ENCODE measurements at places on chromosomes 6 and 20. TPM values are rescaled to one million over a fixed set of nuclear protein-coding genes. Genes with fewer than 3 reads are reported as not detected.

DNA sequence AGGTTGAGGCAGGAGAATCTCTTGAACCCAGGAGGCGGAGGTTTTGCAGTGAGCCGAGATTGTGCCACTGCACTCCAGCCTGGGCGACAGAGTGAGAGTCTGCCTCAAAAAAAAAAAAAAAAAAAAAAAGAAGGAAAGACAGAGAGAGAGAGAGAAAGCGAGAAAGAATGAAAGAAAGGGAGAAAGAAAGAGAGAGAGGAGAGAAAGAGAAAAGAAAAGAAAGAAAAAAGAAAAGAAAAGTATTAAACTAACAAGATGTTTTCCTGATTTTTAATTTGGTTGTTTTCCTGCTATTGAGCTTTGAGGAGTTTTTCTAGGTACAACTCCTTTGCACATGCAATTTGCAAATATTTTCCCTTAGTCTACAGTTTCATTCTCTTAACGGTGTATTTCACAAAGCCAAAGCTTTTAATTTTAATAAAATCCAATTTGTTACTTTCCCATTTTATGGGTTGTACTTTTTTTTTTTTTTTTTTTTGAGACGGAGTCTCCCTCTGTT lies 10.8 kb upstream of the TRERF1 start:
- DNase-seq, result no peak

DNA sequence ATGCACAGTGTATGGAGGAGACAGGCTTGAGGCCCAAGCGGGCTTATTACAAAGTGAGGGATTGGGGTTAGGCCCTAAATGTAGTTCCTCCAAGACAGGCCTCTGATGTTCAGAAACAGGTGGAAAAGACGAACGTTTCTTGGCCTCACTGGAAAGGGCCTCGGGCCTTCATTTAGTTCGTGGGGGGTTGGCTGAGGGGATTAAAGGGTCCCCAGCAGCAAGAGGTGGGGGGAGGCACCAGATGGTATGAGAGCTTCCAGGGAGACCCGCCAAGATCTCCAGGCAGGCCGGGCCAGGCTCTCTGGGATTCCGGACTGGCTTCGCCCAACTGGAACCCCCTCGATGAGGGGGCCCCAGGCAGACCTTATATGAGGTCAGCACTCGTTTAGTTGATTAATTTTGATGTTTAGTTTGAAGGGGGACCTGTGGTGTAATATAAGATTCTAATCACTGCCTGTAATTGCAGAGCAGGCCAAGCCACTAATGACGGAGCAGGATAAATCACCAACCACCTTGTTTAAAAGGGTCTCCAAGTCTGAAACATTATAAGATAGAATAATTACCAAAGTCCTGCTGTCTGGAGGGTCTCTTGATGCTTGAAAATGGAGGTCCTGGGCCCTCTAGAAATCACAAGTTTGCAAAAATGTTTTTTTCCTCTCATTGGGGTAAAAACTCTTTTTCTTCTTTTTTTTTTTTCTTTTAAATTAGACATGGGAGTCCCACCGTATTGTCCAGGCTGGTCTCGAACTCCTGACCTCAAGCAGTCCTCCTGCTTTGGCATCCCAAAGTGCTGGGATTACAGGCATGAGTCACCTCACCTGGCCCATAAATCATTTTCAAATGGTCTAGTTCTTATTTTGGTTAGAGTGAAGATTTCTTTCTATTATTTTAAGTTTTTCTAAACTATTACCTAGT lies 2.2 kb downstream of the HMGA1 start:
- peak; percentile 30 for DNase-seq

DNA sequence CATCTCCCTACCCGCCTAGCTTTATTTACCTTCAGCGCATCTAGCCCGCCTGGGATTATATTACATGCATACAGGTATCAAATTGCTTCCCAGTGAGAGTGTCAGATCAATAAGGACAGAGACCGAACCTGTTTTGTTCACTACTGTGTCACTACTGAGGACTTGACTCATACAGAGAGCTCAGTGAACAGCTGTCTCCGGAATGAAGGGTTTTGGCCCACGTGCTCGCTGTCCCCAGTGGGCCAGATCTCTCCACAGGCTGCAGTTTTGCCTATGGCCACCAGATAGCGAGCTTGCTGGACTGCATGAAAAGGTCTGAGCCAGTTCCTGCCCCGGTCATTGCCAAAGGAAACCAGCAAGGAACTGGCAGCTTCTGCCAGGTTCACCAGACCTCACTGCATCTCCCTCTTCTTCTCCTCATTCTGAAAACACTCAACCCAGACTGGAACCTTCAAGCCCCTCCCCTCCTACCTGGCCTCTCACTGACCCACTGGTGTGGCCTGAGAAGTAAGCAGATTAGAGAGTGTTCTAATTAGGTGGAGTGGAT lies 150.8 kb downstream of the ZMYND8 start:
- DNase-seq, result peak; percentile 63

Gene HLA-F
- 16.5 TPM for total RNA-seq

- no peak for DNase-seq
Measured at GRCh38 chr20:5608442-5609161, 141.6 kb upstream of the SHLD1 start.

- no peak for DNase-seq
Measured at GRCh38 chr6:33166363-33166762, 25.9 kb downstream of the COL11A2 start.

DNA sequence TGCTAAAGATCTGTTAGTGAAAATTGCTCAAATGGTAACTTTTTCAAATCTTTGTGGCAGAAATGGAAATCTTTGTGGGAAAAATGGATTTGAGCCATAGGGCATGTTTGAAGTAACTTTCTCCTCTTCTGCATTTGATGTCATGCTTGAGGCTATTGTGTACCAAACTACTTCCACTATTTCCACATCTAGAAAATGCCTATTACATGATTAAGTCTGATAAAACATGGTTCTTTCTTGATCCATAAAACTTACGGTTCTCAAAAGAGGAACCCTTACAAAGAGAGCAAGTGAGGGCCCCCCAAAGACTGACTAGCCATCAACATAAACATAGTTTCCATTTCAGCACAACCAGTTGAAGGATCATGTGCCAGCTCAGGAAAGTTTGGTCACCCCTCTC lies 150.6 kb downstream of the NFATC2 start:
- DNase-seq, result no peak

DNA sequence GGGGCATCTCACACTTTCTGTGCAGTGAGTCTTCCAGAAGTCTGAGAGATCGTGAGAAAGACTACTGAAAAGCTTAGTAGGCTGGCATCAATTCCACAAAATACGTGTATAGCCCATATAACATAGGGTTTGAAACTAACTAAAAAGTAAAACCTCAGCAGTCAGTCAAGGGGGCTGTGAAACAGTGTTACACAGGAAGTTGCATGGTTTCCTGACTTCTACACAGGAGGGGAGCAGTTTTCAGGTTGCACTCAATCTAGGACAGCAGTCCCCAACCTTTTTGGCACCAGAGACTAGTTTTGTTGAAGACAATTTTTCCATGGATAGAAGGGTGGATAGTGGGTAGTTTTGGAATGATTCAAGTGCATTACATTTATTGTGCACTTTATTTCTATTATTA lies 4.7 kb upstream of the LY86 start:
- no peak for DNase-seq

- DNase-seq, result no peak
Measured at GRCh38 chr6:100726666-100727065, 154.5 kb downstream of the ASCC3 start.

Gene LST1
- total RNA-seq, result 1.8 TPM

Gene IRF4
- 0.58 TPM for total RNA-seq

Gene B3GAT2
- not detected for total RNA-seq

DNA sequence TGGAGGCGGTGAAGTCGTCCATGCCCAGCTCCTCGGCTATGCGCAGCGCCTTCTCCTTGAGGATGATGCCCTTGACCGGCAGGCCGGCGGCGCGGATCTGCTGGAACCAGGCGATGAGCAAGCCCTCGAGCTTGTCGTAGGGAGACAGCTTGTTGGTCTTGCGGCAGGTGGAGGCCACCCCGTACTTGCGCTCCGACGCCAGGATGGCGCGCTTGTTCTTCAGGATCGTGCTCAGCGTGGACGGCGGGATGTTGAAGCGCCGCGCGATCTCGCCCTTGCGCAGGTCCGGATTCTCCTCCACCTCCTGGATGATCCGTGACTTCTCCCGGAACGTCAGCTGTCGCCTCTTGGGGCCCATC lies 435 bp downstream of the CENPB start:
- peak; percentile 61 for DNase-seq

Gene PRICKLE4
- 0.46 TPM for total RNA-seq

Gene GFOD1
- total RNA-seq, result 34.2 TPM

GRCh38 chr6:167652701-167653095 lies 174.0 kb upstream of the AFDN start:
- DNase-seq, result no peak

DNA sequence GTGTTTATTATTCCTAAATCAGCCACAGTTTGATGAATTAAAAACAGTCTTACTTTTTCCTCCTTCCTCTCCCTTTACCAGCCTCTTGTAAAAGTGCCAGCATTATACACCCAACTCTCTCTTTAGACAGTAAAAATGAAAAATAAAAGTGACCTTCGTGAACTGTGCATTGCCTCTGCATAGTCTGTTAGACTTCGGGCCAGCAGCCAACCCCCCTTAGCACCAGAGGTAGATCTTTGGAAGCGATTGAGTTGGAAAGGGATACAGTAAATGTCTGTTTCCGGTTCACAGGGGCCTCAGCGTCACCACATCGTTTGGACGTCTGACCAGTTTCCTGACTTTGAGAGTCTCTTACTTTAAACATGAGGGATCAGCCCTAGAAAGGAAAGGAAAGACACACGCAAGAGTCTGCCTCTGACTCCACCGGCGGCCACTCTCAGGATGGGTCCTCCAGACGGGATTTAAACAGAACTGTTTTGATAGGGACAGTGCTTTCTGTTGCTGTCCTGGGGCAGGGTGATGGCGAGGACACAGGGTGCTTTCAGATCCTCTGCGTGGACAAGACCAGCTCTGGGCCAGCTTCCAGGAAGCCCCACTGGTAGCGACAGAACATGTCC lies 206.6 kb upstream of the PREP start:
- no peak for DNase-seq

Gene SSTR4
- total RNA-seq, result not detected

Gene IPCEF1
- 0.40 TPM for total RNA-seq

DNA sequence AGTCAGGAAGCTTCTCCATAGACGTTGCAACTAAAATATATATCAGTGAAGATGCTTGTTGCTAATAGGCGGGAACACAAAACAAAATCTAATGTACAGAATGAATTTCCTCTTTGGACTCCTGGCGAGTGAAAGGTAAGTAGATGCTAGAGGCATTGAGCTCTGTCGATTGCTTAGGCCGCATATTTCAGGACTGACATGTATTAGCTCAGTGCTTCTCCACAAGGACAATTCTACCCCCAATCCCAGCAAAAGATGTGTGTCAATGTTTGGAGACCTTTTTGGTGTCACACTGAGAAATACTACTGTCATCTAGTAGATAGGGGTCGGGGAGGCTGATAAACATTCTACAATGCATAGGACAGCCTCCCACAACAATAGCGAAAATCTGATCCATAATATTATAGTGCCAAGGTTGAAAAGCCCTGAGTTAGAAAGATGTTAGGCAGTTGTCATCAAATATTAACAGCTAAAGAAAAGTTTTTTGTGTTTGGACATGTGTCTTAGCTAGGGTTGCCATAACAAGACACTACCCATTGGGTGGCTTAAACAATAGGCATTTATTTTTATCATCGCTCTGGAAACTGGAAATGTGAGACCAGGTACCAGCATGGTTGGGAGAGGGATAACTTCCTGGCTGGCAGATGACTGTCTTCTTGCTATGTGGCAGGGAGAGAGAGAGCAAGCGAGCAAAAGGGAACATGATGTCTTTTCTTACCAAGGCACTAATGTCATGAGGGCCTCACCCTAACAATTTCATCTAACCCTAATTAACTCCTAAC lies 48.0 kb upstream of the BCAS1 start:
- DNase-seq, result no peak

GRCh38 chr6:36961441-36962435 lies 7.2 kb downstream of the PI16 start:
- no peak for DNase-seq
